Activated T-cell treated with anti-CD3 and anti-CD28 coated beads, Interleukin-2, amount 50 U/mL, for 1 hour (primary cell): ENCODE measurements at places on chromosomes 16 and 17.

- no peak for DNase-seq
These were observed 69.2 kb downstream of the MAP2K4 start for GRCh38 chr17:12089809-12090384.

DNA sequence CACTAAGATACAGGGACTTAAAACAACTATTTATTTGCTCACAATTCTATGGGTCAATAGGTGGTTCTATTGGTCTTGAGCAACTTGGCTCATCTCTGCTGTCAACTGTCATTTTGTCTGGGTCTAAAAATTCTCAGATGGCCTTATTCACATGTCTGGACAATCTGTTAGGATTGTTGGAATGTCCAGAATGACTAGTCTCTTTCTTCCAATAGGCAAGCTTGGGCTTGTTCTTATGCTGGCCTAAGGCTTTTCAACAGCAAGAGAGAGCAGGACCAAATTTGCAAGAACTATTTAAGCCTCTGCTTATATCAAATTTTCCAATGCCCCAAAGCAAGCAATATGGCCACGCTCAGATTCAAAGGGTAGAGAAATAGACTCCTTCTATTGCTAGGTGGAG, 240.9 kb downstream of the KIF2B start:
- no peak for DNase-seq

- DNase-seq = no peak
These were observed 40.2 kb upstream of the PLCG2 start for GRCh38 chr16:81738783-81739496.

DNA sequence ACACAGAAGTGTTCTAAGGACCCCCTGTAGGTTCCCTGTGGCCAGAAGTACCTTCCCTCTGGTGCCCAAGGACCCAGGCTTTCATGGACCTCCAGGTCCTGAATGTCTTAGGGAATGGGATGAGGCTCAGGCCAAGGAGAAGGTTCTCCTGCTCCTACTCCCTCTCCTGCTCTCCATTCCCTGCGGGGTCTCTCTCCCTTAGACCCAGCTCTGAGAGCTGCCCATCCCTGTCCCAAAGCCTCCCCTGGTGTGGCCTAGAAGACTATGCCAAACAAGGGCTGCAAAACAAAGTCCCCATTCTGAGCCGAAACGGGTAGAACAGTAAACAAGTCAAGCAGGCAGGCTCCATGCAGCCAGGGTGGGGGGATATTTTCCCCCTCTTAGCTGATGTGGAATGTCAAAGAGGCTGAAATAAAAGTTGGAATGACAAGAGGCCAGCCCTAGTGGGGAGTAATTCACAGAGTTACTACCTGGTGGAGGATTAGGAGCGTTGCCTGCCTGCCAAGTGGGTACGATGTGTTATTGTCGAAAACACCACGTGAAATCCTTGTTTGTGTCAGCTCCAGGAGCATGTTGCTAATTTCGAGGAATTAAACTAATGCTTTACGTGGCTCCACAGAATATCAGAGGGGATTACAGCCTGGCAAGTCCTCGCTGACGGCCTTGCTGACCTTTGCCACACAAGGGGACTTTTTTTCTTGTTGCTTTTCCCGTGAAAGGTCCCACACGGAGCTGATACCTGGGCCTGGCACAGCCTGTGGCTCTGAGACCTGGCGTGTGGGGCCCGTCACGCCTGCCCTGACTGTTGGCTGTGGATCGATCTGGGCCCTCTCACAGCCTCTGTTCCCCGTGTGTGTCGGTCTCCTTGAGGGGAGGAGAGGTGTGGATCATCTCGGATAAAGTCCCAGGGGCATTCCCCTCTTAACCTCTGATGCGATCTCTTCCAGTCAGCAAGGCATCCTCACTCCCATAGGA, 2.9 kb downstream of the WFIKKN2 start:
- DNase-seq = no peak
